ENCODE measurements at places on chromosomes 11 and 22. TPM values are rescaled to one million over a fixed set of nuclear protein-coding genes. Genes with fewer than 3 reads are reported as not detected.

DNA sequence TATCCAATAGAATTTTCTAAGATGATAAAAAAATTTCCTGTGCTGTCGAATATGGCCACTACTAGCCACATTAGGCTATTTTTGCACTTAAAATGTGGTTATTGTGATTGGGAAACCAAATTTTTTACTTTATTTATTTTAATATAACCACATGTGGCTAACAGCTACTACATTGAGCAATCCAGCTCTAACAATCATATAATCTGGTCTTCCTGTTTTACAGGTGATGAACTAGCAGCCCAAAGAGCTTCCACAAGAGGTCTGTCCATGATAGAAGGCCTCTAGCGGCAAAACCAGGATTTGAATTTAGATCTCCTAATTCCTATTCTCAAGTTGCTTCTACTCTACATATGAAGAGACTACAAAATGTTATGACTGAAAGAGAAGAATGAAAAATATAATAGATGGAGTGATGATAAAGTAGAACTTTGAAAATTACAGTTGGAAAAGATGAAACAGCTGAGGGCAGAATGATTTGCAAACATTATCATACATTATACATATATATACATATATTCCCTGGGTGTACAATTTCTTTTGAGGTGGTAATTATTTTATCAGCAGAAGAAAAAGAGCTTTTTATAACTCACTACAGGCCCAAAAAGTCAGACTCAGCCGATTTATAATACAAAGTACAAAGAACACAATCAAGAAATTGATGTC, 363.5 kb upstream of the PITPNB start:
- DNase-seq = no peak

MOGAT2 gene
- total RNA-seq = not detected

IL18 gene
- total RNA-seq = not detected

DNA sequence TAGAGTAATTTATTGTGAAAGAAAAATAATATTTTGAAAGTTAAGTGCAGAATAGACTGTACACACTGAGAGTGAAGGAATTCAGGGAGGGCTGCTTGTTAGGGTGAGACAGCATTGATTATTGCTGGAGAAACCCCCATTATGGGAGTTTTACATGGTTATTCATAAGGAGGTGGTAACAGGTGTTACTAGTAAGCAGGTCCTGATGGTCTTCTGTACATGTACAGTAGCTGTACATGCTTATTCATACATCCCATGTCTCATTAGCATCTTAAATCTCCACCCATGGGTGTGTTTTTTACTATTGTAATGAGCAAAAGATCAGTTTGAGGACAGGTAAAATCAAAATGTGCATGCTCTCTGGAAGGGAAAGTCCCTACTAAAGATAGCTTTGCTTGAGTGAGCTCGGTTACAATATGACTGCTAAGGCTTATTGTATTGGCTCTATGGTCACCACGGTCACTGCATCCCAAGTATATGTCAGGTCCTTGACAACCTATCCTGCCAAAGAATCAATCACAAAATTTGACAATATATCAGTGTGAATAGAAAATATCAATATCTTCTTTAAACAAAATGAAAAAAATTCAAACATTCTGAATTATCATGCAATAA, 6.2 kb downstream of the KDM4F start:
- DNase-seq = no peak

DNA sequence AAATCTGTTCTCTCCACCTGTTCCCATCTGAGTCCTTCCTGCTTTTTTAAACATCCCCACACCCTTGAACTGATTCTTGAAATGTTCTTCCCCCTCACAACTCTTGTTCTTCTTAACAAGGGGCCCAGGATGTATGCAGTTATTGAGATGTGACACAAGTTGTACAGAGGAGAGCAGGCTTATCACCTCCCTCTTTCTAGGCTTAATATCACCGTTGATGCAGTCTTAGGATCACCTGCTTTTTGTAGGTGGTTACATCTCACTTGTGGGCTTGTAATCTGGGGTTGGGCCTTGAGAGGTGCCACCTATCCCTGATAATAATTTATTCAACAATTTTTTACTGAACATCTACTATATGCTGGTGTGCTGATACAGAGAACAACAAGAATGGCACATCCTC, 6.2 kb downstream of the CRYBB3 start:
- no peak for DNase-seq

DNA sequence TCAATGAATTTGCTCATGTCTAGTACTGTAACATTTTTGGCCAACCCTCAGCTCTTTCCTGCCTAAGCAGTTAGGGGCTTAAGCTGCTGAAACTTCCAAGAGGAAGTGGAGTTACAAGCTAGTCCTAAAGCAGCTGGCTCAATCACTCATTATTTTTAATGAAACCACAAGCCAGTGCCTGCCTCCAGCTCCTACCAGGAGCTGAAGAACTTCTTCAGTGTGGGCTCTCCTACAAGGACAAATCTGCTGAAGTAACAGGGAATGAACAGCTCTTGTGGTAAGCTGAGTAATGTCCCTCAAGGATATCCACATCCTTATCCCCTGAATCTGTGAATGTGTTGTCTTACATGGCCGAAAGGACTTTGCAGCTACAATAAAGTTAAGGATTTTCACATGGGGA, 112.5 kb downstream of the BBOX1 start:
- DNase-seq = no peak

RAB1B gene
- total RNA-seq = 81.8 TPM

TRIM48 gene
- 0.43 TPM for total RNA-seq

C1QTNF5 gene
- 1.0 TPM for total RNA-seq

DNA sequence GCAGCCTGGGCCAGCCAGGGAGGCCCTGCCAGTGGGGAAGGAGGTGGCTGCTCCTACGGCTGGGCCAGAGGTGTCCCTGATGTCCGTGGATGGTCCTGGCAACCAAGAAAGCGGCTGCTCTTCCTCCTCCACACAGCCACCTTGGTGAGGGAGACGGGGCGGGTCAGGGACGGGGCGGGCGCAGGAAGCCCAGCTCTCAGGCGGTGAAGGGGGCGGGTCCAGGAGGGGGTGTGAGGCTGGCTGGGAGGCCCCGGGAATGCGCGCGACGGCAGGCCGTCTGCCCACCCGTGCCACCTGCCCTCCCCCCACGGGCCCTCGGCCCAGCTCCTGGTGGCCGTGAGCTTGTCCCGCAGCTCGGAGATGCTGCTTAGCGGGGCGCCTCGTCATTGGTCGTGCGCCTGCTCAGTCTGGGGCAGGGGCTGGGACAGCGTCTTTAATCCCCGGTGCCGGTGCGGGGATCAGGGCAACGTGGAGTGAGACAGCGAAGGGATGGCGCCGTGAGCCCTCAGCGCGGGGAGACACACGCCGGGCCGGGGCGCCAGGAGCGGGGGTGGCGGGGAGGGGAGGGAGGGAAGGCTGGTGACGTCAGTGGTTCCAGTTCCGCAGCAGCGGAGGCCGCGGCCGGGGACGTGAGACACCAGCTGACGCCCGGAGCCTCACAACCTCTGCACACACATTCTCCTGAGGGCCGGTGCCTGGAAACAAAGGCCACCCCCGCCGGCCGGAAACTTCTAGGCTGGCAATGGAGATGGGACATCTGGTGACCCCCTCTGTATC, 6.7 kb upstream of the BRSK2 start:
- peak; percentile 65 for DNase-seq

KLHL35 gene
- total RNA-seq = not detected

DNA sequence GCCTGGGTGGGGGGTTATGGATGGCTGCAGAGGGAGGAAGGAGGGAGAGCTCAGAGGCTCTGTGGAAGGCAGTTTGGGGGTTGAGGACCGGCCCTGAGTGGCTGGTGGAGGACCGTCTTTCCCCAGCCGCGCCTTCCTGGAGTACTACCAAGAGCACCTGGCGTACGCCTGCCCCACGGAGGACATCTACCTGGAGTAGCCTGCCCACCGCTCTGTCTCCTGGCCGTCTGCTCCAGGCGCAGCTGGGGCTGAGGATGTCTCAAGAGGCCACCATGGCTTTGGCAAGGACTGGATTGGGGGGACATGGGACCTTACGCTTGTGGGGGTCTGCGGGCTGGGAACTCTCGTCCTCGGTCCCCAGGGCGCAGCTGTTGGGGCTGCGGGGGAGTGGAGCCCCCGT, 10.0 kb downstream of the MAPK8IP2 start:
- no peak for DNase-seq

Measured in G401 (cell line).